ENCODE measurements at places on chromosomes 12 and 14. TPM values are rescaled to one million over a fixed set of nuclear protein-coding genes. Genes with fewer than 3 reads are reported as not detected.

- no peak for DNase-seq
- H3K36me3 ChIP-seq, result no peaks in the 10 kb centered on the region
- no peak overlapping the region for H3K27ac ChIP-seq
- no peaks in the 10 kb centered on the region for H3K4me1 ChIP-seq
Observed at GRCh38 chr12:97312570-97313135, 150.0 kb upstream of the RMST start.

- peak overlapping the region; percentile 60 for H3K27ac ChIP-seq
- peaks cover 41% of the 10 kb centered on the region for H3K4me1 ChIP-seq
- DNase-seq, result peak; percentile 89
- H3K4me3 ChIP-seq, result no peak overlapping the region
- no peaks in the 10 kb centered on the region for H3K36me3 ChIP-seq
- H3K27me3 ChIP-seq, result no peaks in the 10 kb centered on the region
Observed at GRCh38 chr14:68248481-68249255, 429.1 kb downstream of the RAD51B start.

DNA sequence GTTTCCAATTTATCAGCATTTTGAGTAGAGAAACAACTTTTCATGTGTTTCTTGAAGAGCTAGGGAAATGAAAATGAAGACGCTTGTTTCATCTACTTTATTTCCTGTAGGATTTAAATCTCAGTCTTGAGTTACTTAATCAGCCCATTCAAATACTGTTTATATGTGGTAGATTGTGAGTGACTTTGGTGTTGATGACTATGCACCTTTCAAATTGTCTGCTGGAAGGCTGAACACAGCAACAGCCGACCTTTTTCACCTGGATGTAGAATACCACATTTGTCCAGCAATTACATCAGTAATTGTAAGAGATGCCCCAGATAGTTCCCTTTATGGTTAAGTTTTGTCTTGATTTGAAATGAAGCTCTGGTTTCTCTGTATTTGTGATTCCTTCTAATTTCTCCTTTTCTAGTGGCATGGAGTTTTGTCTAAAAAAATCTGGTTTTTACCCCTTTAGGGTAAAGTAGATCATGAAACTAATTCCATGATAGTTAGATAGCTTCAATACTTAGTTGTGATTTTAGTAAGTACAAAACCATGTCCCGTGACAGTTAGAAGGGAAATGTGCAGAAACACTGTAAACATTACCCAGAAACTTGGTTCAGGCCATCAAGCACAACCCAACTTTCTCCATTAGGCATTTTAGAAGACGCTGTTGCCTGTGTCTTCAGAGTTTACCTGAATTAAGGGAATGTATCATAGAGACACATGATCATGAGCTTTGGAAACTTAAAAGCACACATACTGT lies 165.0 kb downstream of the SRGAP1 start:
- peak; percentile 36 for DNase-seq
- H3K4me3 ChIP-seq, result no peak overlapping the region
- H3K36me3 ChIP-seq, result no peaks in the 10 kb centered on the region
- no peaks in the 10 kb centered on the region for H3K27me3 ChIP-seq
- H3K4me1 ChIP-seq, result no peaks in the 10 kb centered on the region
- no peak overlapping the region for H3K27ac ChIP-seq

Gene DDX51
- total RNA-seq, result 27.7 TPM

Gene SMCO3
- total RNA-seq, result not detected

- no peak overlapping the region for H3K27ac ChIP-seq
- H3K36me3 ChIP-seq, result no peaks in the 10 kb centered on the region
- no peaks in the 10 kb centered on the region for H3K27me3 ChIP-seq
- DNase-seq, result no peak
- no peak overlapping the region for H3K4me3 ChIP-seq
Observed at GRCh38 chr14:92225731-92226130, 97.2 kb upstream of the SLC24A4 start.

- H3K27me3 ChIP-seq, result no peaks in the 10 kb centered on the region
- peaks cover 11% of the 10 kb centered on the region for H3K4me1 ChIP-seq
- H3K27ac ChIP-seq, result no peak overlapping the region
- no peak for DNase-seq
Observed at GRCh38 chr12:110200124-110200417, 75.9 kb downstream of the IFT81 start.

DNA sequence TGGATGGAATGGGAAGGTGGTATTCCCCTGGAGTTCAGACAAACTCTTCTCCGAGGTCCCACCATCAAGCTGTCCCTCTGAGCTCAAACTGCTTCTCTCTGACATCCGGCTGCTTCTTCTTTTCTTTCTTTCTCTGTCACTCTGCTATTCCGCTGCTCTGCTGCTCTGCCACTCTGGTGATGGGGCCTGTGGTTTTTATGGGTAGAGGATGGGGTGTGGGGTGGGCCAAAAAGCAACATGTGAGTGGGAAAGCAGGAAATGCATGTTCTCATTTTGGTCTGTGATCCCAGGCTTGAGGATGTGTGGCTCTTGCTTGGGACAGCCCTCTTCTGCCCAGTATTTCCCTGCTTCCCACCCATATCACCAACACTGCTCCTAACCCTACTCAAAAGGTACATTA lies 30.6 kb downstream of the CLECL1 start:
- H3K27ac ChIP-seq, result peak overlapping the region; percentile 42
- no peak for DNase-seq
- peaks cover 27% of the 10 kb centered on the region for H3K4me1 ChIP-seq
- H3K27me3 ChIP-seq, result peaks cover 2% of the 10 kb centered on the region
- H3K36me3 ChIP-seq, result no peaks in the 10 kb centered on the region

Data from GM12878 (cell line).